ENCODE measurements at places on chromosomes 1 and 21.

DNA sequence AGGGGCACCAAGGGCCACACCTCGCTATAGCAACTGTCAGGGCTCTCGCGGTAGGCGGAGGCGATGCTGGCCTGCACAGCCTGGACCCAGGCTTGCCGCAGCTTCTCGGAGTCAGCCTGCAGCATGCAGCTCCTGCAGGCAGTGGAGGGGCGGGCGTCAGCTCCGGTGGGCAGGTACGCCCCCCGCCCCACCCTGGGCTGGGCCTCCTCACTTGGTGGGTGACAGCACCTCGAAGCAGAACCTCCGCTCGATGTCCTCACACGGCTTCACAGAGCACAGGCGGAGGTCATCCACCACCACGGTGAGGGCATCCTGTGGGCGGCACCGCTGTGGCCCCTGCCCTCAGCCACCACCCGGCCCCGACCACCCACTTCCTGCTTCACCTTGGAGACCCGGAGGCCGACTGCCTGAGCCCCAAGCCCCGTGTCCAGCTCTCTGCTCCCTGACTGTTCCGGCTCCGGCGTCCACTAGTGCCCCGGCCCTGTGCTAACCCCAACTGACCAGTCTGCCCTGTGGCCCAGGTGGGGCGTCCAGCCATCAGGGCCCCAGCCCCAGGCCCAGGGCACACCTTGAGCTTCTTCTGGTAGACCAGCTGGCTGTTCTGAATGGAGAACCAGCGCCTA lies 9.8 kb downstream of the ACAP3 start:
- DNase-seq: no peak

DNA sequence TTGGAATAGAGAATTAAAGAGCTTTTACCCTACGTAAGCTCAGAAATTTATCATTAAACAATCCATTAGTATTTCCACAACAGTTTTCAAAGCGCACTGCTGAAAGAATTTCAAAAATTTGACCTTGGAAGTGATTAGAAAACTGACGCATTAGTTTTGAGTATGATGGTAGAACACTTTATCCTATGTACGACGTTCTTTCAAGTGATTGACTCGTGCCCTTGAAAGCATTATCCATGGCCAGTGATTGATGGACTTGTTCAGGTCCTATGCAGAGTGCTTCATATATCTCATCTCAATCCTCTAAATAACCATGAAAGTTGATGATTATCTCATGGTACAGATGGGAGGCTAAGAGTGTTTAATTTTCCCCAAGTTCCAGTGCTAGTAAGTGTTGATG lies 697.2 kb downstream of the USP25 start:
- DNase-seq: no peak

DNA sequence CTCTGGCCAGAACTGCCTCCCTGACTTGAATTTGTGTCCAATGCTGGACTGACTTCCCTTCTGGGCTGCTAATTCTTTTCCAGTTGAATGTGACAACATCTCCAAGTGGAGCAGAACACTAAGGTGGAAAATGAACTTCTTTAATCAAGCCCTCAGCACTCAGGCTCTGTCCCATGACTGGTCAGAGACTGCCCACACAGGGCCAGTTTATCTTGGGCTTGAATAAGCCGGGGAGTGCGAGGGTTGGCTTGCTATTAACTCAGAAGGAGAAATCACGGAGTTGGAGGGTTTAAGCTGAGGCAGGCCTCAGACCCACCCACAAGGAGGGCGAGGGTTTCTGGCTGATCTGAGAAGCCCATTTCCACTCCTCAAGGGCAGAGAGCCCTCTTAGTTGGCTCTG lies 12.4 kb downstream of the KCNA10 start:
- DNase-seq: no peak

- no peak for DNase-seq
Measured at GRCh38 chr1:83130886-83131691, 867.8 kb downstream of the TTLL7 start.

DNA sequence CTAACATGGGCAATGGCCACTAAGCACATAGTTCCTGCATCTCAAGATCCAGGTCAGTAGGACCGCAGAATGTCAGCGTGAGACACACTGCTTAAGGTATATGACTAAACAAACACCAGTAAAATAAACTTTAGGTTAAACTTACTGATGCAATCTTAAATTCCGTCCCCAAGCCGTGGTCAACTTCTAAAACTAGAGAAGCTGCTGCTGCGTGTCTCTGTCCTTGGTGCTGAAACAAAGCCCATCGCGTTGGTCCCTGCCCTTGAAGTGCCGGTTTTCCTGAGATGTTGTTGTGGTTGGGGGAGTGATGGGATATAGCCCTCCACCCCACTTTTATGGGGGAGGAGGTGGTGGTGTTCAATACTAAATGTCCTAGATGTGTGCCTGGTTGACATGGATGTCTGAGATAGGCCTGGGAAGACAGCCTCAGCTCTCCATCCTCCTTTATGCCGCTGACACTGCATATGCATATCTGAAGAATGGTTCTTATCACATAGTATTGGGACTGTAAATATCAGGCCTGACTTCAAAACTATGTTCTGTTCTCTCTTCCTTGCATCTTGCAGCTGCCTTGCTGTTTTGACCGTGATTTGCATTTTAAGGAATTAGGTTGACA lies 72.0 kb upstream of the KCNA3 start:
- DNase-seq: no peak

DNA sequence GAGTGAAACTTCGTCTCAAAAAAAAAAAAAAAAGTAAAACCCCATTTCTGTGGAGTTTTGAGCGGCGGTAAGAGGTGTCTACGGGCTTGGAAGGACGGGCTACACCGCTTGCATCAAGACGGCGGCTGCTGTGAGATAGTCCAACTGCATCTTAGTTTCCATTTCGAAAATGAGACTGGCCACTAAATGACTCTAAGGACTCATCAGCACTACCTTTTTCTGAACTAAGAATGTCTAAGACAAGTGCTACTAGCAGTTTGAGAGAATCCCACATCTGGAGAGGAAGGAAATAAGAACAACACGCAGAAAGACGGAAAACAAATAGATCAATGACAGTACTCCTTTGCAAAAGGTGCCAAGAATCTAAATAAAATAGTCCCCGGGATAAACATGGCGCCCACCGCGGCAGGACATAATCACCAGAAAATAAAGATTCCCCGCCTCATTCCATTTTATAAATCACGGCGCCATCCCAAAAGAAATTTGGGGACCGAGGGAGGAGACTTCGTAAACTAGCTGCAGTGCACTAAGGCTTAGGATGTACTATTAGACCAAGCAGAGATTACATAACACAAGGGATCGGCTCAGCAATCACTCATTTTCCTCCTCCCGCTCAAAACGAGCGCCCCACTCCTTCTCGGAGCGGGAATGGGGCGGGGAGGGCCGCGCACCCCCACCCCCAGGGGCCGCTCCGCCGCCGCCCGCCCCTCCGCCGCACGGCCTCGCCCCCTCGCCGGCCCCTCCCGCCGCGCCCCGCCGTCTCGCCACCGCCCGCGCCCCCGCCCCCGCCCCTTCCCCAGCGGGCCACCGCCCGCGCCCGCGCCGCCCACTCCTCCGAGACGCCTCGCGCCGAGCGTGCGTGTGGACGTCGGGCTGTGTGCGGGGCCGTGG lies 1.1 kb downstream of the POGZ start:
- DNase-seq: peak; percentile 58

GRCh38 chr1:89363196-89363595 lies 663 bp upstream of the GBP6 start:
- no peak for DNase-seq
